ENCODE measurements at places on chromosomes 4 and X.

- DNase-seq: no peak
Measured at GRCh38 chrX:85506871-85507270, 127.4 kb upstream of the POF1B start.

- DNase-seq: no peak
Measured at GRCh38 chrX:133535066-133535465, 119.8 kb upstream of the GPC4 start.

- DNase-seq: no peak
Measured at GRCh38 chr4:112647785-112648184, 10.8 kb downstream of the LARP7 start.

- no peak for DNase-seq
Measured at GRCh38 chr4:83613994-83614393, 78.1 kb downstream of the GPAT3 start.

DNA sequence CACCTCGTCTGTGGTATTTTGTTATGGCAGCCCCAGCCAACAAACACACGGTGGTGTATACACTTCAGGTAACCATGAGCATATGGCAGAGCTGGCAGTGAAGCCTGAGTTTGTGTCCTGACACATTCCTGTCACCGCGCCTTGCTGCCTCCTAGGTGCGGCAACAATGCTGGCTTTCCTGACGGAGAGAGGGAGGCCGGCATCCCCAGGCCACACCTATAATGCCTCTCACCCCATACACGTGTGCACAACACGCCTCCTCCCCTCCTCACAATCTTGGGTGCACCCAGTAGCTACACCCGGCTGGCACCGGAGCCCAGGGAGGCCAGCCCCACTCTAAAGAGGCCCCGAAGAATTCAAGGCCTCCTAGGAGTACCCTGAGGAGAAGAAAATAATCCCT lies 158.5 kb downstream of the NSUN7 start:
- no peak for DNase-seq

- no peak for DNase-seq
Measured at GRCh38 chr4:169225058-169225751, 45.6 kb downstream of the SH3RF1 start.

GRCh38 chr4:141469392-141469791 lies 167.0 kb upstream of the IL15 start:
- no peak for DNase-seq

DNA sequence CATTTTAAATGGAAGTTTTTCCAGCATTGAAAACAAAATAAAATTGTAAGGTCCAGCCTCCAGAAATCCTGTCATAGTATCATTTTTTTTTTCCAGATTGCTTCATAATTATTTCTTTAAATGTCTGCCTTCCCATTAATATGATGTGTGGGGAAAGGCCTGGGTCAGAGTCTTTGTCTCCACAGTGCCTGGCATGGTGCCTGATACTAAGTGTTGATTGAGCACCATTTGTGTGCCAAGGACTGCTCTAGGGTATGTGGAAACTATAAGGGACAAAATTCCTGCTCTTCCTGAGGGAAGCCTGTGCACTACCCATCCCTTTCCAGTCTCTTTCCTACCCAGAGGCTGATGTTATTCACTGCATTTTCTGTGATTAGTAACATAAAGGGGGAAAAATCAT lies 53.1 kb upstream of the BEND4 start:
- no peak for DNase-seq

- no peak for DNase-seq
Measured at GRCh38 chr4:105509714-105510113, 35.9 kb upstream of the PPA2 start.

- no peak for DNase-seq
Measured at GRCh38 chr4:46930891-46931290, 21.8 kb upstream of the COX7B2 start.

DNA sequence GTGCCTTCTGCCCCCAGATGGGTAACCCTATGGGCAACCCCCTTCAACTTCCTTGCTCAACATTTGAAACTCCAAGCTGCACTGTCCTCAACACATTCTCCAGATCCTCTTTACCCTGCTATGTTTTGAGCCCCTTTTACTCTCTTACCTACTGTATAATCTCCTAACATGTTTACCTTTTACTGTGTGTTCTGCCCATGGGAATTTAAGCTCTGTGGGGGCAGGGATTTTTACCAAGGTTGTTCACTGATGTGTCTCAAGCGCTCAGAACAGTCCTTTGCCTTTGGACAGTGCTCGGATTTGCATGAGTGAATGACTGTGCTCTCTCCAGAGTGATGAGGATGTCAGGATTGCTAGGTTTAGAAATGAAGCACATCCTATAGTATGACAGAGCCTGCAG lies 53.2 kb downstream of the SORBS2 start:
- DNase-seq: no peak

GRCh38 chr4:107066621-107067020 lies 30.5 kb upstream of the DKK2 start:
- no peak for DNase-seq

GRCh38 chr4:87804871-87805270 lies 5.5 kb downstream of the IBSP start:
- DNase-seq: no peak

- DNase-seq: no peak
Measured at GRCh38 chr4:110830461-110830860, 207.6 kb upstream of the PITX2 start.

DNA sequence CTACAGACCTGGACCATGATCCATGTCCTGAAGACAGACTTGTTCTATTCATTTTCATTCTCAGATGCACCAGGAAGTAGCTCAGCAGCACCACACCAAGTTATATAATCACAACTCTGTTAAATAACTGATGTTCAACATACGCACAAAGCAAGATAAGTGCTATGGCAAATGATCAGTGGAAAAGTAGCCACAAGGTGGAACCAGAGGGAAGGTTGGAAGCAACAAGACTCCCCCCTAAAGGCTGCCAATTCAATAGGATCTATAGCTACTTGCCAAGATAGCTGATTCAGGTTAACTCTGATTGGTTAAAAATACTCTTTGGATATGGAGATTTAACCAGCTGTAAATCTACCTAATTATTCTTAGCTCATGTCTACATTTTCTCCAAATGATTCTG lies 23.7 kb upstream of the FAM47B start:
- no peak for DNase-seq

- DNase-seq: no peak
Measured at GRCh38 chrX:39772057-39772832, 325.5 kb downstream of the BCOR start.
